CD4-positive, alpha-beta T cell treated with Interleukin-6 at 100 ng/mL for 8 hours (primary cell): ENCODE measurements at places on chromosomes 12 and 14.

GRCh38 chr12:2891240-2892053, 756 bp downstream of the TULP3 start:
- DNase-seq = no peak

DNA sequence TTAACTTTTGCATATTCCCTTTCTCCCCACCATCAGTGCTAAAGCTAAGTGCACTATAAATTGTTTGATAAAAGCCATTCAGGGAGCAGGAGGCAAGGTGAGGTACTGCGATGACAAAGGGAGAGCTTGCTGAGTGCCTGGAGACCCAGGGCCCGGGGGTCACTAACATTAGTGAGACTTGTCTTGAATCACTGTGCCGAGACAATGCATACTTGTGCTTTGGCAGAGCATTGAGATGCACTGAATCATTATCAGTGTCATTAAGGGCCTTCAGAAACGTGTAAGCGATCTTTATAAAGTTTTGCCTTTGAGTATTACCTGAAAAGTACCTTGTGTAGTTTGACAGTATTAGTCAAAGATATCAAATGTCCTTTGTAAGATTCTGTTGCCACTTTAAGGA, 447.5 kb downstream of the PCNX1 start:
- no peak for DNase-seq

GRCh38 chr14:20873370-20874177, 17.6 kb upstream of the RNASE3 start:
- DNase-seq = peak; percentile 68

DNA sequence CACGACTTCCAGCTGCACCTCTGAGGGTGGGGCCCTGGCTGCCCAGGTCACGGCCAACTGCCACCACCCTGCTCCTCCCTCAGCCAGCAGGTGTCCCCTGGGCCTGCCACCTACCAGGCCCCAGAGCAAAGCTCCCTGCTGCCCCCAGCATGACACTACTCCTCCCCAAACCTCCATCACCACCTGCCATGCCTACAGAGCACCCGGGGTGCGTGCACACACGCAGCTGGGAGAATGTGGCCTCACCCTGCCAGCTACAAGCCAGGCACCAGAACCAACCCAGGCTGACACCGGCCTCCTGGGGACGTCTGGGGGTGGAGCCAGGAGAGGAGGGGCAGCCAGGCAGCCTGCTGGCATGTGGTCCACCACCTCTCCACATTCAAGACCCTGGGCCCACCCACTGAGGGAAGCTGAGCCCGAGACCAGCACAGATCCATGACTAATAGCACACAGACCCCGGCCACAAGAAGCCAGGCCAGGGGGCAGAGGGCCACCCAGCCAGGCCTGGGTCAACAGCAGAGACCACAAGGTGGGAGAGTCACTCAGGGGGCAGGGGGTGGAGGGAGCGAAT, 3.4 kb downstream of the JAG2 start:
- no peak for DNase-seq

DNA sequence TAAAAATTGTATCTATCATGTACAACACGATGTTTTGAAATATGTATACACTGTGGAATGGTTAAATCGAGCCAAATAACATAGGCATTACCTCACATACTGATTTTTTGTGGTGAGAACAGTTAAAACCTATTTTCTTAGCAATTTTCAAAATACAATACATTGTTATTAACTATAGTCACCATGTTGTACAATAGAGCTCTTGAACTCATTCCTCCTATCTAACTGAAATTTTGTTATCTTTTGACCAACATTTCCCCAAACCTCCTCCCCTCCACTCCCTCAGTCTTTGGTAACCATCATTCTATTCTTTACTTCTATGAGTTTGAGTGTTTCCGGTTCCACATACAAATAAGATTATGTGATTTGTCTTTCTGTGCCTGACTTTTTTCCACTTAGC, 6.8 kb upstream of the SLC38A2 start:
- DNase-seq = no peak

- no peak for DNase-seq
These were observed 35.8 kb downstream of the FLVCR2 start for GRCh38 chr14:75614179-75614578.

DNA sequence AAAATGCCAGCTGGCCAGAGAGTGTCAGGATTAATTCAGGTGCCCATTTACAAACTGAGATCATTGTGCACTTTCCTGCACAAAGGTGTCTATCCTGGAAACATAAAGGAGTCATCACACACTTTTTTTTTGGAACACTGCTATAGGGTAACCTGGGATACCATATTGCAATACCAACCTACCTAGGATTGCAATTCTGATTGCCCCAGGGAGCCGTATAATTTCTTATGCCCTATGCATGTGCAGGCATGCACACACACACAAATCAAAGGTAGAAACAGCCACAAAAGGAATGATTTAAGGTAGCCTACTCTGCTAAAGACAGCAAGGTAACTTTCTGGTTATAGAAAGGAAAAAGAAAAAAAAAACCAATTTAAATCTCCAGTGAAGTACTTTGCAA, 285.3 kb upstream of the KITLG start:
- DNase-seq = no peak

GRCh38 chr14:74299061-74299545, 3.6 kb downstream of the ABCD4 start:
- peak; percentile 10 for DNase-seq

GRCh38 chr14:95536036-95536593, 1.3 kb downstream of the GLRX5 start:
- no peak for DNase-seq

DNA sequence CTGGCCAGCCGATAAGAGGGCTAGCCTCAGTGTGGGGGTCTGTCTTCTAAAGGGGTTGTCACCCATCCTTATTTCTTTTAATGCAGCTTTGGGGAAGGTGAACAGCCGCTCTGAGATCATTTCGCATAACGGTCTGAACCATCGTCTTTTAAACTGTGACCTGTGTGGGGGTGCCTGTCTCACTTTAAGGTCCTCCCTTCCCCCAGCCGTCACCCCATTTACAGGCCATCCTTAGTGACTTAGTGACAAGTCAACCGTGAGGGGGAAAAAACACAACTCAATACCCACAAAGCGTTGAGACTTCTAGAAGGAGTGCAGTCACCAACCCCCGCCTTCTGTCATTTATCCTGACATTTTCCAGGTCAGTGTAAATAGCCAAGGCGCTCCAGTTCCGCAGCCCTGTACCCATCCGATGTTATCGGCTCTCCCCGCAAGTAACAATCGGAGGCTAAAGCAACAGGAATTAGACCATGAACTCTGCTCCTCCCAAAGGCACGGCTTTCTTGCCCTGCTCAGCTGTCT, 505 bp upstream of the DENND5B start:
- no peak for DNase-seq

- DNase-seq = no peak
These were observed 2.6 kb upstream of the JAG2 start for GRCh38 chr14:105171004-105171673.

GRCh38 chr12:27277846-27278260, 33.8 kb downstream of the STK38L start:
- DNase-seq = no peak

GRCh38 chr12:66603461-66603860, 75.4 kb downstream of the GRIP1 start:
- DNase-seq = no peak

GRCh38 chr14:104424406-104425072, 155.0 kb upstream of the C14orf180 start:
- DNase-seq = no peak

DNA sequence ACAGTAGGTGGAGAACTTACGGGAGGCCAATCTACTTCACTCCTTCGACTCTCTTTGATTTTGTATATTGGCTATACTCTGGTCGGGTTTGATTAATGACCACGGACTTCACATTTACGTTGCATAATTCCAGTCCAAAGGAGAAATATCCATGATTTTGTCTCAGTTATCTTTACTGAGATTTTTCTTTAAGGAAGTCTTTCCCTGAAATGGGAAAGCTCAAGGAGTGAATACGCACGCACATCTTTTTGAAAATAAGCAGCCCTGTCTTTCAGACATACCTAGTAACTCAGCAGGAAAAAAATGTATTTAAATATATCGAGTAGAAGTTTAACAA, 5.7 kb upstream of the ALX1 start:
- DNase-seq = no peak

DNA sequence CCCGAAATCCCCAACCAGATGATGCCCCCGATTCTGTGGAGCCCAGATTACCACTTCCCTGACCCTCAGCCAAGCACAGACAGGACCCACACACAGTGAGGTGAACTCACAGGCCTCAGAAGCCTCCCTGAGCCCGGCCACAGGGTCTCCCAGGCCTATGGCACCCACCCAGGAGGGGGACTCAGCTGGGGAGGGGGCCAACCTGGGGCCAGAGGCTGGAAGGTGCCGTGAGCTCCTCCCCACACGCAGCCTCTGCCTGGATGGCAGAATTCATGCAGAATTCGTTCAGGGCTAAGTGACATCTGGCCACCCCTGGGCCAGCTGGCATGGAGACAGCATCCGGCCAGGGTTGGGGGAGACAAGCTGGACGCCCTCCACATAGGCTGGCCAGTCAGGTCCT, 11.8 kb downstream of the TMEM179 start:
- no peak for DNase-seq

GRCh38 chr14:90344331-90345238, 12.8 kb upstream of the NRDE2 start:
- no peak for DNase-seq

GRCh38 chr12:101567918-101568317, 26.9 kb upstream of the MYBPC1 start:
- DNase-seq = no peak

GRCh38 chr14:97970222-97970621, 1173.0 kb downstream of the VRK1 start:
- no peak for DNase-seq

DNA sequence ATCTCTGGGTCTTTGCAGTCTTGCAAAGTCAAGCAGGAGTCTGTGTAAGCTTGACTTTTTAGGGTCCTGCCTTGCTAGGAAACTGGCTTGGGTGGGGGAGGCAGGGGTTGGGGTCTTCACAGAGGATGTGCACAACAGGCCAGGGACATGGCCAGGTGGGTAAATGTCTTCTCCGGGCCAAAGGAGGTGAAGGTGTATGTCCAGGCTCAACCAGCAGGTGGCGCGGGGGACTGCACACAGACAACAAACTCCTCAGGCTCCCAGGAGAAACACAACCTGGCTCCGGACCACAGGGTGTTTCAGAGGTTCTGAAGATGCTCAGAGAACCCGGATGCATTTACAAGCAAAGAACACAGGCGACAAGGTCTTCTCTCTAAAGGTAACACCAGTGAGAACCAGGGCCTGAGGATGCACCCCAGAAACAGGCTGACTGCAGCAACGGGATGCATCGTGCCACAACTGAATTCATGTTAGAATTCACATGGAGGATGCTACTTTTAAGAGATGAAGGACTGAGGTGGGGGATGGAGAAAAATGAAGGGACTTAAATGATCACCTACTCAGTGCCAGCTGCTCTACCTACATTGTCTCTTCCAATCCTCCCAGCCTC, 56.0 kb downstream of the PLEKHG3 start:
- DNase-seq = peak; percentile 47

- no peak for DNase-seq
These were observed 3.4 kb upstream of the ABCB9 start for GRCh38 chr12:122969676-122970075.

GRCh38 chr12:39464976-39465695, 22.2 kb upstream of the KIF21A start:
- DNase-seq = no peak

- DNase-seq = no peak
These were observed 93.5 kb downstream of the GALNT8 start for GRCh38 chr12:4813741-4814140.

GRCh38 chr12:123041811-123042655, 61.6 kb downstream of the ARL6IP4 start:
- no peak for DNase-seq

DNA sequence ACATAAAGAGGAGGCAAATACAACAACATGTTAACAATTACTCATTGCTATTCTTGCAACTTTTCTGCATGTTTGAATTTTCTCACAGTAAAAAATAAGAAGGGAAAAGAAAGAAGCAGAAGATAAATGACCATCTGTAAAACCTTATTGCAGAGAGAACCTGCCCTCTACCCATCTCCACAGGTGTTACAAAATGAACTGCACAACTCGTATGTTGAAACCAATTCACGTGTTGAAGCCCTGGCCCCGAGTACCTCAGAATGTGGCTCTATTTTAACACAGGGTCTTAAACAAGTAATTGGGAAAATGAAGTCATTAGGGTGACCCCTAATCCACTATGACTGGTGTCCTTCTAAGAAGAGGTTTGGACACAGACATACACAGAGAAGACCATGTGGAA, 39.5 kb downstream of the FOXN3 start:
- no peak for DNase-seq

DNA sequence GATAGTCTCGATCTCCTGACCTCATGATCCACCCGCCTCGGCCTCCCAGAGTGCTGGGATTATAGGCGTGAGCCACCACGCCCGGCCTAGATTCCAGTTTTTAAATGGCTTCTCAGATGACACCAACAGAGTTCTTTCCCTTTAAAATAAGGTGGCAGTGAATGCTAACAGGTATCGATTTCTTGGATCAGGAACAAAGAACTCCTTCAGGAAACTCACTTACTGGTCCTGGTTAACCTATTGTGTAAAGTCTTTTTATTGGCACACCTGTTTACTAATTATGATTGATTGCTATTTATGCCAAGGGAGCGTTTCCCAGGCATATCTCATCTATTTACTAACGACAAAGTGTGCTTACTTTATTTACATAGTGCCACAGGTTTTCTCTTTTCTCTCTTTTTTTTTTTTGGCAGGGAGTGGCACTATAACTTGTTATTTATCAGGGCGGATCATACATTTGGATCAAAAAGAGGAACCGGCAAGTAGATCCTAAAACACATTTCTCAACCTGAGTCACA, 89.7 kb downstream of the GLT1D1 start:
- no peak for DNase-seq

- DNase-seq = no peak
These were observed 134.7 kb downstream of the FGD4 start for GRCh38 chr12:32533971-32534590.

DNA sequence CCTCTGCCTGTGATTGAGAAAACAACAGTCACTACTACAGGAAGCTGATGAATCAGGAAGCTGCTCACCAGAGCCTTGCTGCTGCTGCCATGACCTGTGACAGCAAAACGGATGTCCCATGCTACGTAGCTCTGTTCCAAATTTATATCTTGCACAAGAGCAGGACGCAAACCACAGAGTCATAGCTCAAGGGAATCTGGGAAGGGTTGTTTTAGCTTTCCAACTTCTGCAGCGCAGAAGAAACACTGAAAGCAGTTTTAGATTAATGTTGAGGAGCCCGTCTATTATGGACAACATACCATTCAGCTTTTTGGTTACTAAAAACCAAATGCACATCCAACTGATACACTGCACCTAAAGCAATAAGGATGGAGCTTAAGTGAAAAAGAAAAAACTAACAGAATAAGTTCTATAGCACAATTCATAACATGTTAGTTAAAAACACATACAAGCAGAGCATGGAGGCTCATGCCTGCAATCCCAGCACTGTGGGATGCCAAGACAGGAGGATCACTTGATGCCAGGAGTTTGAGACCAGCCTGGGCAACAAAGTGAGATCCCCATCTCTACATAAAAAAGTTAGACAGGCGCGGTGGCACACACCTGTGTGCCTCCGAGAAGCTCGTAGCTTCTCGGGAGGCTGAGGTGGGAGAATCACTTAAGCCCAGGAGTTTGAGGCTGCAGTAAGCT, 1.7 kb upstream of the ANKRD33 start:
- DNase-seq = peak; percentile 67

- DNase-seq = no peak
These were observed 18.9 kb downstream of the KIF26A start for GRCh38 chr14:104157016-104157928.

- no peak for DNase-seq
These were observed 36.0 kb downstream of the GPHN start for GRCh38 chr14:66543996-66544395.

GRCh38 chr12:75943730-75944096, 87.9 kb downstream of the PHLDA1 start:
- DNase-seq = no peak
